ENCODE measurements at places on chromosomes 7 and 10.

GRCh38 chr10:34705563-34705962 lies 109.5 kb downstream of the PARD3 start:
- no peak for DNase-seq

DNA sequence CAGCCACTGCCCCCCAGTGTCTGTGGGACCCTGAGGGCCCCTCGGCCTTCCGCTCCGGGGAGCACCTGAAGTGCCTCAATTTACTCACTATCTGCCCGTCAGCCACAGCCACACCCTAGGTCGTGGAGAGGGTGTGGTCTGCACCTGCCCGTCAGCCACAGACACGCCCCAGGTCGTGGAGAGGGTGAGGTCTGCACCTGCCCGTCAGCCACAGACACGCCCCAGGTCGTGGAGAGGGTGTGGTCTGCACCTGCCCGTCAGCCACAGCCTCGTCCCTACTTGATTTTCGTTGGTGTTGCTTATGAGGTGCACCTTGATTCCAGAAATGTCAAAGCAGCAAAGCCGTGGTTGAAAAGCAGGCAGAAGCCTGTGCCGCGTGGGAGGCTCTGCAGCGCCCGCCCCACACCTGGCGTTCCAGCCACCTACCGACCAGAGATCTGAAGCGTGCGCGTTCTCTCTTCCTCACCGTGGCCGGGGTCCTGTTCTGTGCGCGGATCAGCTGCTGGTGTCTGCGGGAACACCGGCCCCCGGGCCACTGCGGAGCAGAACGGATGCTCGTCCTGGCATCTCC lies 101.6 kb downstream of the DYNC2I1 start:
- DNase-seq: peak; percentile 15

DNA sequence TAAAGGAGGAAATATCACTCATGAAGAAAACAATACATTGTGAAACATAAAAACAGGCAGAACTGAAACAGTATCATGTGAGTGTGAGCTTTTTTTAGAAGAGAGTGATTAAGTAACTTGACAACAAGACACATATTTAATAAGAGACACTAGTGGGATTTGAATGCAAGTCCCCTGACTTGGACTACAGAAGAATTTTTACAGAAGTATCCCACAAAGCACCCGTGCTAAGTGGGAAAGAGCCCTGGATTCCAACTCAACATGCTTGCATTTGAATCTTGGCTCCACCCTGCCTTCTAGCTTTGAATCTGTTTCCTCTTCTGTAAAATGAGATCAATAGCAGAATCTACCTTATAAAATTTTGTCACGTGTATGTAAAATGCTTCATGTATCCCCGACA lies 166.2 kb downstream of the ZNF365 start:
- no peak for DNase-seq

DNA sequence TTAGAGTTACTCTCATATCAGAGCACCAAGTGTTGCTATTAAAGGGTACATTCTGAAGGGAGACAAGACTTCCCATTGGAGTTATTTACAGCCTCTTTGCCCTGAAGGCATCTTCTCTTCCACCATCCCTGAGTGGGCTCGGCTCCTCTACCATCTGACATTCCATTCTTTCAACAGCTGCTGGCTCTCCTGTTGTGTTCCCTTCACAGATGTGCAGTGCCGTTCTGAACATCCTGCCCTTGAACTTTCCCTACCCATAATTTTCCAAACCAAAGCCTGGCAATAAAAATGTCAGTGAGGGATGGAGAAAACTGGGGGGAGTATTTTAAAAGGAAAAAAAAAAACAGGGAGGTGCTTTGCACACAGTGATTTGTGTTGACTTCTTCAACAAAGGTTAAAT lies 392.9 kb downstream of the KCNMA1 start:
- DNase-seq: no peak

GRCh38 chr10:69353977-69354635 lies 62.6 kb downstream of the TACR2 start:
- DNase-seq: no peak

DNA sequence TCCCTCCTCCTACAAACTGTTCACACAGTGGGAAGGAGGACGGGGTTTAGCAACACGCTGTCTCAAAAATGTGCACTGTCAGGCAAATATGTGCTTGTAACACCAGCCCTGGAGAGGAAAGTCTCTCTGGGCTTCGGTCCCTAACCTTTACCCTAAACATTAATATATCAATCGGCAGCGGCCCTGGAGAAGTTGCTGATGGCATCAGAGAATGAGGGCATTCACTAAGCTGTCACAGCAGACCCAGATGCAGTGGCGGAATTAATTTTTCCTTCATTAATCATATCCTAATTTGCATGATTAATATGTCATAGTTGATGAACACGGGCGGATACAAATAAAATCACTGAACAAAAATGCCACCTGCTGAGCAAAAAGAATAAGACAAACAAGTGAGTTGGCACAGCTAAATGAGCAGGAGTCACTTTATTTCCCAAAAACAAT lies 45.2 kb upstream of the INSIG1 start:
- DNase-seq: no peak

DNA sequence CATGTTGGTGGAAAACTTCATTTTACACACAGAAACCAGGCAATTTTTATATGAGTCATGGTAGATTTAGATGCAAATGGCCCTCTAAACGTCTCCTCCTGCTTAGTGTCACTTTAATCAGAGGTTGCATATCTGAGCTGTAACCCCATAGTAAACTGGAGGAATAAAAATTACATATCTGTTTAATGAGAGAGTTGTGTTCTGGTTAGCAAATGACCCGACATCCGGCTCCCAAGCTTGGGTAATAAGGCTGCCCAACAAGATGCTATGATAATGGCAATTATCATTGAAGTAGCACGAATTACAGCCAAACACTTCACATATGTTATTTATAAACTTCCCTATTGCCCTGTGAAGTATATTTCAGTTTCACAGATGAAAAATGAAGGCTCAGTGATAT lies 10.6 kb upstream of the ADAM12 start:
- no peak for DNase-seq

DNA sequence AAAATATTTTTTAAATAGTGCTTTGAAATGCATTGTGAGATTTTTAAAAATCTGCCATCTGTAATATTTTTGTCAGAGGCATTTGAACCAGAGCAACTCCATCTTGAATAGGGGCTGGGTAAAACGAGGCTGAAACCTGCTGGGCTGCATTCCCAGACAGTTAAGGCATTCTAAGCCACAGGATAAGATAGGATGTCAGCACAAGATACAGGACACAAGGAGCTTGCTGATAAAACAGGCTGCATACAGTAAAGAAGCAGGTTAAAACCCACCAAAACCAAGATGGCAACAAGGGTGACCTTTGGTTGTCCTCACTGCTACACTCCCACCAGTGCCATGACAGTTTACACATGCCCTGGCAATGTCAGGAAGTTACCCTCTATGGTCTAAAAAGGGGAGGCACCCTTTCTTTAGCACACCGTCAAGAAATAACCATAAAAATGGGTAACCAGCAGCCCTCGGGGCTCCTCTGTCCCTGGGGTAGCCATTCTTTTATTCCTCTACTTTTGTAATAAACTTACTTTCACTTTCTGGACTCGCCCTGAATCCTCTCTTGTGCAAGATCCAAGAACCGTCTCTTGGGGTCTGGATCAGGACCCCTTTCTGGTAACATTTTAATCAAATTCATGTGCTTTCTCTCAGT lies 273.7 kb downstream of the SEMA3D start:
- DNase-seq: no peak

- no peak for DNase-seq
These were observed 10.7 kb downstream of the KMT2E start for GRCh38 chr7:105024734-105025133.

DNA sequence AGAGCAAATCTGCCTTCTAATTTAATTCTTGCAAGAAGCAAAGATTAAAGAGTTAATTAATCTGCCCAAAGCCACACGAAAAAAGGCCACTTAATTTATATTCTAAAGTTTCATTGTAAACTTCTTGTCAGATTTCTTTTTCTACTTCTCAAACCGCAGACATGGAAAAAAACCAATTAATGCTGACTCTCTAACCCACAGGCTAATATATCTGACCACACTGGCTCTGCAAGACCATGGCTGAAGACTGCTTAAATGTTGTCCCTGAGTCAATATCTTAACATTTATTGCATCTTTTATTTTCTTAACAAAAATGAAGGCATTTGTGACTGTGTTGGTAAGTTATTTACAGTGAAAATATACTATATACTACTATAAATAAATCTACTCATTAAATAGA lies 234.0 kb upstream of the SP8 start:
- DNase-seq: no peak

DNA sequence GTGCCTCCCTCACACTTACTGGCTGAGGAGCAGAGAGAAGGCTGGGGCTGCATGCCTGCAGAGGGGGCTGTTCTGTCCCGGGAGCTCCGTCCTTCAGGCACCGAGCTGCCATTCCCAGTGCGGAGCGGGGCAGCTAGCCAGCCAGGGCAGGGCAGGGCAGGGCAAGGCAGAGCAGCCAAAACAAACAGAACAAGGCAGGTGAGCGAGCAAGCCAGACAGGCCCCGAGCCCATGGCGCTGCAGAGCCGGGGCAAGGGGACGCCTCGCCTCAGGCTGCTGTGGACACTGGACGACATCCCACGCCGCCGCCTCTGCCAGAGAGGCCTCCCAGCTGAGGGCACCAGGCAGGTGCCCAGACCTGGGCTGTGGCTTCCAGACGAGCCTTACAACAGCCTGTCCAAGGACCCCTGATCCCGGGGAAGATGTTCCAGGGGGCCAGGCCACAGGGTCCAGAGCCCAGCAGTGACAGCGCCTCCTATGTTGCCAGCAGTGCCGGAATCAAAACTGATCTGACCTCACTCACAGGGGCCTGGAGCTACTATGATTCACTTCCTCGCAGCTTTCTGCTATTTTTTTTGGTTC lies 8.2 kb upstream of the NDST2 start:
- DNase-seq: no peak

DNA sequence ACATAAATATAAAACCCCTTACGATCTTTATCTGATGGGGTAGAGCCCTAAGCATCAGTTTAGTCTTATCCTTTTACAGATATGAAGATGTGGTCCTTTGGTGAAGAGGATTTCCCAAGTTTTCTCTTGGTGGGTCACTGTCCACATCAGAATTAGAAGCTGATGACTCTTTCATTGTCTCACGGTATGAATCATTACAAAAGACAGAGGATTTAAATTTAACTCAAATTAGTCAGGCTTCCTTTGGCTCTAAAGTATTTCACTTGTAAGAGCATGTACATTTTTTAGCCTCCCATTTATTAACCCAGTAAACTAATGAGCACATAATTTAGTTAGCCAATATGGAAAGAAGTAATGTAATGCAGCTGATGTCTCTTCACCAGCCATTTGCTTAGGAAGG lies 49.9 kb upstream of the TMEM26 start:
- DNase-seq: no peak

- DNase-seq: no peak
These were observed 29.5 kb upstream of the INHBA start for GRCh38 chr7:41732436-41732785.

DNA sequence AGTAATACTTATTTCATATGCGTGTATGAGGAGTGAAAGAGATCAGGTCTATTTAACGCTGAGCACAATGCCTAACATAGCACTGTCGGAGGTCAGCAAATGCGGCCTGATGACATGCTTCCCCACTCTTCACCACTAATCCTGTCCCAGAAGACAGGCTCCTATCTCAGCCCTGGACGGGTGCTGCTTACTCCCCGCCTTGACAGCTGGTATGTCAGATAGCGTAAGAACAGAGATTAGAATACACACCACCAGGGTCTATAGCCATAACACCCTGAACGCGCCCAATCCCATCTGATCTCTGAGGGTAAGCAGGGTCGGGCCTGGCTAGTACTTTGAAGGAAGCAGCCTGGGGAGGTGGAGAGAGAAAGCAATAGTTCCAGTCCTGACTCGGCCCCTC lies 32.3 kb upstream of the TM9SF3 start:
- no peak for DNase-seq

- DNase-seq: no peak
These were observed 133.0 kb downstream of the KIAA1217 start for GRCh38 chr10:24341897-24342296.

GRCh38 chr10:1712314-1712713 lies 25.0 kb downstream of the ADARB2 start:
- no peak for DNase-seq

- no peak for DNase-seq
These were observed 2.5 kb downstream of the ENTPD1 start for GRCh38 chr10:95758351-95759025.

Data from stimulated activated CD4-positive, alpha-beta T cell treated with anti-CD3 and anti-CD28 coated beads, Interleukin-1b, Interleukin-23, amount 100 ng/mL, for 24 hours (primary cell).